Activated CD4-positive, alpha-beta T cell treated with anti-CD3 and anti-CD28 coated beads for 4 hours (primary cell): ENCODE measurements at places on chromosomes 6 and 20.

- DNase-seq: no peak
Measured at GRCh38 chr6:167115054-167115453, 7.8 kb upstream of the CCR6 start.

GRCh38 chr6:118665011-118665410 is 13.6 kb upstream of the CEP85L start:
- DNase-seq: peak; percentile 29

DNA sequence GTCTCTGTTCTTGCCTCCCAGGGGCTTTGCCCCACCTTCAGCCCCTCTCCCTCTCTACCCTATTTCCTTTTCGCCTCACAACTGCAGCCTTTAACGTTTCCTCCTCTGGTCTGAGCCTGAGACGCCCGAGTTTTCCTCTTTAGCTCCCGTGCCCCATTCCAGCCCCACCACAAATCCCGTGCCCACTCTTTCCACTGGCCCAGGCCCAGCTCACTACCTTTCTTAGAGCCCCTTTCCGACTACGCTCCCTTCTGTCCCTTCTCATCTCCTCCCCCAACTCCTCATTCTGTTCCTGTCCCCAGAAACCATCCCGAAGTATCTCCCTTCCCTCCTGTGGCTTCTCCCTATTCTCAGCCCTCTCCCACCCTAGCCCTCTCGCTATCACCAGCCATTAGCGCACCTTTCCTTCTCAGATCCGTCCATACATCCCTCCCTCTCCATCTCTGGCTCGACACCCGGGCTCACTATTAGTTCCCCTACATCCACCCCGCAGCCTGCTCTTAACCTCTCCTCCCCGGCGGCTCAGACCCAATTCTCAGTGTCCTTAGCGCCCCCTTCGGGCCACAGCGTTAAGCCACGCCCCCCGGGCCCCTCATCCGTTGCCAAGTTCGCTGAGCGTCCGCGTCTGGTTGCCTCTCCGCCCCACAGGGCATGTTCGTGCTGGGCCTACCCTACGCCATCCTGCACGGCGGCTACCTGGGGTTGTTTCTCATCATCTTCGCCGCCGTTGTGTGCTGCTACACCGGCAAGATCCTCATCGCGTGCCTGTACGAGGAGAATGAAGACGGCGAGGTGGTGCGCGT is 2.7 kb downstream of the SLC32A1 start:
- DNase-seq: peak; percentile 30

GRCh38 chr6:152977556-152977955 is 5.3 kb downstream of the FBXO5 start:
- no peak for DNase-seq

- no peak for DNase-seq
Measured at GRCh38 chr6:127146932-127147331, 28.5 kb downstream of the RSPO3 start.

- no peak for DNase-seq
Measured at GRCh38 chr20:33076662-33077372, 2.6 kb upstream of the BPIFB4 start.

DNA sequence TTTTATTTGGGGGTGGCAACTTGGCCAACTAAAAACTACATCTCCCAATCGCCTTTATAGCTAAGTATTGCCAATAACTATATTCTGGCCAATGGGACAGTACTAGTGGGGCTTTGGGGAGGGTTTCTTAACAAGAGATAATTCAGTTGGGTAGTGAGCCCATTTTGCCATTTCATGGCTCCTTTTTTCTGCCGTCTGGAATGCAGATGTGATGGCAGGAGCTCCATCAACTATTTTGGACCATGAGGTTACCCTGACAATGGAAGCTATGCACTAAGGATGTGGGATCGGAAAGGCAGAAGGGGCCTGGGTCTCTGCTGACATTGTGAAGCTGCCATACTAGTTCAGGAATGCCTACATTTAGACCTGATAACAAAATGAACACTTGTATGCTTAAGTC is 67.0 kb upstream of the FOXC1 start:
- no peak for DNase-seq

GRCh38 chr20:61030130-61030529 is 221.9 kb upstream of the CDH4 start:
- DNase-seq: no peak

DNA sequence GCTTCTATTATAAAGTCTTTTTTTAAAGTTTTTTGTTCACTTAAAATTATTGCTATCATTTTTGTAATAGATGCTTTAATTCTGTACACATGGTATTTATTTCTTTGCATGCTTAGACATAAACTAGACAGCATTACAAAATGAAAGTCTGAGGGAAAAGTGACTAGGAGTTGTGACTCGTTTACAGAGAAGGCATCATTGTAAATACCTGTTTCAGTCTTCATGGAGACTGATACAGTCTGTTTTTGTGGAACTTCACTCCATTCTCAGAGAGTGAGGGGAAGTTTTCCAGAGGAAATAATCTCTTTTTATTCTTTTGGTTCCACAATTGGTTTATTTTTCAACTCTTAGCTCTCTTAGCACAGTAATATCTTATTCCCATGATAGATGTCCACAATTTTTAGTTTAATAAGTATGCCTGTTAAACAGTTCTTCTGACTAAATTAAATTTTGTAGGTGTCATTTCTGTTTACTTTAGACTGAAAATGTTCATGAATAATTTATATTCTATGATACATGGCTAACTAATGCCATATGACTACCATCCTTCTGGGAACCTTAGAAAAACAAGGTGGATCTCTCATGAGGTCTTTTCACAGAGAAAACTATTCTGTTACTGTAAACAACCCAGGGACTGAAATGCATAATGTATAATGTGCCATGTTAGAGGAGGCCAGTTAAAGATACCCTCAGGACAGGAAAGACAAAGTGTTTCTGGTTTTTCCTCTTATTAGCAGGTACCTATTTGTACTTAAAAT is 69.2 kb downstream of the MYO6 start:
- no peak for DNase-seq

DNA sequence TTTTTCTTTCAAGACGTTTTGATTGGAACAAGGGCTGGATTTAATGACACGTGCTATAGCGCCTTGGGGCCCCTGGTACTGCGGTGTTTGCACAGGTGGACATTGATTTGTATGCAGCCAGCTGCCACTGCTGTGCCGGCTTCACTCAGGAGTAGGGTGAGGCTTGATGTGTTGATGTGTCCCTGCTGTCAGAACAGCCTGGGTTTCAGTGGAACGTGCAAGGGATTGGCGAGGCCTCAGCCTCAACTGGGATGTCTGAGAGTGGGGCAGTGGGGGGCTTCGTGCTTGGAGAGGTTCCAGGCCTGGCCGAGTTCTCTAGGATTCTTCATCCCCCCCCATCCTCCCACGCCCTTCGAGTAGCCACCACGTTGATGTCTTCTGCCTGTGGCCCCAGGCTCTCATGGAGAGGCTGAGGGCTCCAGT is 23.0 kb downstream of the PYGB start:
- DNase-seq: no peak

GRCh38 chr6:156807028-156807427 is 29.9 kb downstream of the ARID1B start:
- DNase-seq: no peak

GRCh38 chr6:34673064-34673463 is 23.5 kb downstream of the ILRUN start:
- no peak for DNase-seq

- no peak for DNase-seq
Measured at GRCh38 chr20:46299078-46299477, 9.2 kb downstream of the CDH22 start.

GRCh38 chr20:61570646-61571195 is 318.7 kb downstream of the CDH4 start:
- no peak for DNase-seq

DNA sequence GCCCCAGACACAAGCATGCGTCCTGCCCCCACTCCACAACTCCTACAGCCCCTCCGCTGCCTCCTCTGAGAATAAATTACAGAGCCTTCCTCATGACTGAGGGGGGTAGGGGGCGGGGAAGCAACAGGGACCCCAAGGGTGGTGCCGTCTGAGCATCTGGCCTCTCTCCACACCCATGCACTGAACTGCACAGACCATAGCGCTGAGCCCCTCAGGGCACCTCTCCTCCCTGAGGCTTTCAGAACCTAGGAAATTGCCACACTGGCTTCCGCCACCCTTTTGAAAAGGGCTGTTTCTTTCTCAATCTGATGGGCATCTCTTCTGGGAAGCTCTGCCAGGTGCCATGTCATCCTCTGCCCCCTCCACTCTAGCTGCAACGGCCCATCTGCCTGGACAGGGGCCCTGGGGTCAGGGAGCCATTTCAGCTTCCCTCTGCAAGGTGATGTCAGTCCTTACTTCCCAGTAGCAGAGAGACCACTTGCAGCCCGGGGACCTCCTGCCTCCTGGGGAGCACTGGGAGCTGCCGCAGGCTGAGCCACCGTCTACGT is 2.5 kb downstream of the CST7 start:
- no peak for DNase-seq

DNA sequence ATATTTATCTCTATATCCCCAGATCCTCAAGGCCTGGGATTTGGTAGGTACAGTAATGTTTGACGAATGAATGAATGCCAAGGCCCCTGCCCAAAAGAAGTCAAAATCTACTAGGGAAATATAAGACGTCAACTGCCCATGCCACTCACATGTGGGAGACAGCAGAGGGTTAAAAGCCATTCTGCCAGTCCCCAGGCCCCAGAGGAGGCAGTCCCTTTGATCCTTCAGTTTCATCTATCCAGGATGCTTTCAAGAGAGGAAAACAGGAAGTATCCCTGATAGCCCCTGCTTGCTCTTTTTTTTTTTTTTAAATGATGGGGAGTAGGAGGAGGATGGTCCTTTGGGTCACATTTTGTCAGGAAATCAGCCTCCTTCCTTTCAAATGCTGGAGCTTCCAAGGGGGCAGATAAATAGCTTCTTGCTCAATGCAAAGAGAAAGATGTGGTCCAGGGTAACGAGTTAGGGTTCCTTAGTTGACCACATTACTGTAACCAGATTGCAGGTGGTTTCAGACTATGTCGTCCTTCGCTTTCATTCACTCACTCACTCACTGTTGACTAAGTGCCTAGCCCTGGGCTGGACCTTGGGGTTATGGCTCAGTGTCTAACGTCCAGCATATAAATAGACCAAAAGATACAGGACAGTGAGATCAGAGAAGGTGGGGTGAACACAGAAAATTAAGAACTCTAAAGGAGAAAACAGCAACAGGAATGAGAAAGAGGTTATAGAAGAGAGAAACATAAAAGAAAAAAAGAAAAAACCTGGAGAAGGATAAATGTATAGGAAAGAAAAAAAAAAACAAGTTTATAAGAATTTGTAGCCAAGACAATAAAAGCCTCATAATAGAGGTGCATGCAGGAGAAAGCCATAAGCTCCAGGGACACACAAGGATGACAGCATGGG is 64.6 kb upstream of the PIM1 start:
- DNase-seq: no peak

- DNase-seq: no peak
Measured at GRCh38 chr6:30914854-30915590, 984 bp downstream of the VARS2 start.

- DNase-seq: no peak
Measured at GRCh38 chr20:59802018-59802417, 131.4 kb downstream of the SYCP2 start.

DNA sequence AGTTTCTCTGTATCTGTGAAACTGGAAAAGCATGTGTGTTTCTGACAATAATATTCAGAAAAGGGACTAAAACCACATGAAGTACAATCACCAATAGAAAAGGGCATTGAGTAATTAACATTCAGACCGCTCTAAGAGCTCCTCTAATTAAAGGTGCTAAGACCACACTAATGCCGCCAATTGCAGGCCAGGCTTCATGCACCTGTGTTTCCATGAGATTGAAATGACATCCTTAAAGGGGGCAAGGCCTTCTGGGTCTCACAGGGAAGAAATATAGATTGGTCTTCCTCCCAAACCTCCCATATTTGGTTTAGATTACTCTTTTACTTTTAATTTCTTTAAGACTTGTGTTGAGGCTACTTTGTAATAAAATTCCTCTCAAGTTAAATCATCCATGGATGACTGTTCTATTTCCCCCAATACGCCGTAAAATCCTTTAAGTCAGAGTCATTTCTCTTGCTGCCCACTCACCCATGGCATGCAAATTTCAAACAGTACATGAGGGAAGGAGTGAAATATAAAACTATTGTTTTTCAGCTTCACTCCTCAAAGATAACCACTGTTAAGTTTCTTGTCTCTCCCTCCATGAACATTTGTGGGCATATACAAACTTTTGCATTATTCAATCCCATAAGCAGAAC is 110.6 kb downstream of the UBE3D start:
- no peak for DNase-seq

DNA sequence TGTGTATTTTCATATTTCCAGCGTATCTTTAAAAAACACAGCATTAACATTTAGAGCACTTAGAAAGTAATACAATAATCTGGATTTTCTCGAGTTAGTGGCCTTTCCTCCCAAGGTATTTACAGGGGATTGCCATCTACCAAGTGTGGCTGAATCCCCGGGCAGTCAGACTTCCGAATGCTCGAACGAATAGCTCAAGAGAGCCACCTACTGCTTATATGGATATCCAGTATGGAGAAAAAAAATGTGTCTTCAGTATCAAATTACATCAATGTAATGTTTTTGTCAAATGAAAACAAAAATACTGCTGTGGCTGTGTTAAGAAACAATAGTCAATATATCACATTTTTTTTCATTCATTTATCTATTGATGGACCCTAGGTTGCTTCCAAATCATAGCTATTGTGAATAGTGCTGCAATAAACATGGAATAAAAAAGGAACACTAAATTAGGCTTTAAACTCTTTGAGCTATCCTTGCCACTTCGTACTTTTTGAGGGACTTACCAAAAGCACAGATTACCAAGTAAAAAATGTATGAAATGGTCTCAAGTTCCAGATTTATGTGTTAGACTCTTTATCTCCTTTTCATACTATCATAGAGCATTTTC is 654.5 kb upstream of the PTCHD4 start:
- DNase-seq: no peak

GRCh38 chr6:130945401-130945919 is 117.6 kb downstream of the EPB41L2 start:
- no peak for DNase-seq

DNA sequence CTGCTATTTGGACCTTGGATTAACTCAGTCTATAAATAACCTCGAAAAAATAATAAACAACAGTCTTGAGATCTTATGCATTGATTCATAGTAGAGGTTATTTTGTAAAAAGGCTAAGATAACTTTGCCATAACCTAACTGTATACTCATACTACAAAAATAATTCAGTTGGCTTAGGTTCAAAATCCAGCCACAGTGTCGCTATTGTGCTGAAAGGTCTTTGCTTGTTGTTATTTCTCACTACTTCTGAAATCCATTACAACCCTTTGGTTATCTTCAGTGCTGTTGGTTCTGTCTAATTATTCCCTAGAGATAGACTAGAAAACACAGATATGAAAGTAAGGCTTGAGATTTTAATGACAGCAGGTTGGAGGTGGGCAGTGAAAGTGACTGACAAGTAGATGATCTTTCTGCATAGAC is 74.4 kb downstream of the MKKS start:
- no peak for DNase-seq

DNA sequence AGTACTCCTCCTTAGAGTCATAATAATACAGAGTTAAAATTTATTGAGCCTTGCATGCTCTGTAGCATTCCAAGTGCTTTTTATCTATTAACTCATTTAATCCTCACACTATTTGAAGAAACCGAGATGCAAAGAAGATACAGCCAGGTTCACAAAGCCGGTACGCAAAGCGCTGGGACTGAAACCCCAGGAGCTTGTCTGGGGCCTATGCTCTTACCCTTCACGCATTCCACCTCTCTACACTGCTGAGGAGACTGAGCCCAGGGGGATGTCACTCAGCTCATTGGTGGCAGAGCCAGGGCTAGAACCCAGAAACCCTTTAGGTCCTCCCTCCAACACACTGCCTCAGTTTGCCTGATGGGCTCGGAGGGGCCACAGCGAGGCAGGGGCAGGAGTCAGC is 19.7 kb upstream of the MRPS18A start:
- DNase-seq: no peak

GRCh38 chr6:30319146-30319835 is 7.4 kb upstream of the TRIM39 start:
- no peak for DNase-seq
